ENCODE measurements at places on chromosomes 12 and 14.

GRCh38 chr12:16610743-16611142, 4.8 kb upstream of the LMO3 start:
- DNase-seq, result no peak

- no peak for DNase-seq
These were observed 66.6 kb downstream of the GALNT8 start for GRCh38 chr12:4786795-4787194.

DNA sequence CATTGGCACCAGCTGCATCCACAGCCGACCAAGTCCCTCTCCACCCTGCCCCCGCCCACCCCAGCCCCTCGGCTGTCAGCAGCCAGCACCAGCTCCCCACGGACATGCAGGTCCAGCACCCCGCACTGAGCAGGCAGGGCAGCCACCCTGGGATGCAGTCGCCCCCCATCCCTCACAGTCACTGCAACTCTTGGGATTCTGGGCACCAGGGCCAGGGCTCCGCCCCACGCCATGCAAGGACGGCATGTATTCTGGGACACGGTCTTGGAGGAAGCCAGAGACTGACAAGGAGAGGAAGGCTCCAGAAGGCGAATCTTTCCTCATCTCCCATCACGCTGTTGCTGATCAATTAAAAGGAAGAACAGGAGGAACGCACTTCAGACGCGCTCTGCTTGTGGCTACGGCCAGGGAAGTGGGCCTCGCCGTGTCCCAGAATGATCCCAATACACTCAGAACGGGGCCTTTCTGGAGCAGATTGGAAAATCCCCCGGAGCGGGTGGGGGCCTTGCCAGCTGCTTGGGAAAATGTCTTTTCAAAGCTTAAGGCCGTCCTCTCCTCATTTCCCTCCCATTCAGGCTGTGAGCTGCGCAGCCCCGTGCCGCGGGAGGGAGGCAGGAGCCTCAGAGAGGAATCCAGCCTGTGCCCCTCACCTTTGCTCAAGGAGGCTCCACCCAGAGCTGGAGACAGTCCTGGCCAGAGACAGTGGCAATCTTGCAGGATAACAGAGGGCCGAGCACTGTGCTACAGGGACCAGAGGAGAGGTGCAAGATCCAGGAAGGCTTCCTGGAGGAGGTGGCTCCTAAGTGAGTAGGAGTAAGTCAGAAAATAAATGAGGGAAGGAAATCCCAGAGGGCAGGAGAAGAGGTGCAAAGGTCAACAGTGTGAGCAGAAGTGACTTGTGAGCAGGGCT, 54.1 kb upstream of the DIO3 start:
- DNase-seq, result peak; percentile 41

- DNase-seq, result no peak
These were observed 211.2 kb downstream of the FUT8 start for GRCh38 chr14:65623759-65624158.
